ENCODE measurements at places on chromosomes 12 and 14.

DNA sequence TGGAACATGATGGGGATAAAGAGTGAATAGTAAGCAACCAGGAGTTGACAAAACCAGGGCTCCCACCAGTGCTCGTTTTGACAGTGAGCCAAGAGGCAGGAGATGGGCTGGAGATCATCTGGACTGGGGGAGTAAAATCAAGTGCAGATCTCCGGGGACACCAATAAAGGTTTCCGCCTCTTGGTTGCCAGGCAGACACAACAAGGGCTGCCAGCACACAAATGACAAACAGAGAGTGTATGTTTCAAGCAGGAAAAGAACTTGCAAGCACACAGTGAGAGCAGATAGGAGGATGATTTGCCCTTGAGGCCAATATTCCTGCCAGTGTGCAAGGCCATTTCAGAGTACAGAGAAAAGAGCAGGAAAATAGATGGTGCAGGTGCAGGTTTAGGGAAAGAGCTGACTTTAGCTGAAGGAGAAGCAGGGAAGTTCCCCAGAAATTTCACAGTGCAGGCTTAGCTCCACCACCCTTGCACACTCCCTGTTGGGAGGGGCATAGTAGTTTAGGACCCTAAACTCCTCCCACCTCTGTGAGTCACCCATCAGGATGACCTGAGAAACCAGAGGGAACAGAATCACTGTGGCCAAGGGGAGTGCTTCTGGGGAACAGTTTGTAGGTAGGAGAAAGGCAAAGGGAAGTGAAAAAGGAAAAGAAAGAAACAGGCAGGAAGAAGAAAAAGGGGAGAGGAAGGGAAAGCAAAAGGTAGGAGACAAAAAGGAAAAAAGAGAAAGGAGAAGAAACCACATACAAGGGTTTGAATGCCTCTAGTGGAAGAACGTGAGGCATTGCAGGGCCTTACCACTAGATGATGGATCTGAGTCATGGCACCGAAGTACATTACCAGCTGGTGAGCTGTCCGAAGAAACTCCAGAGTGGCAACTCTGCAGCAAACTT lies 404.4 kb downstream of the SLC6A15 start:
- DNase-seq, result no peak

- no peak for DNase-seq
Measured at GRCh38 chr12:1650260-1650977, 21.4 kb downstream of the WNT5B start.

DNA sequence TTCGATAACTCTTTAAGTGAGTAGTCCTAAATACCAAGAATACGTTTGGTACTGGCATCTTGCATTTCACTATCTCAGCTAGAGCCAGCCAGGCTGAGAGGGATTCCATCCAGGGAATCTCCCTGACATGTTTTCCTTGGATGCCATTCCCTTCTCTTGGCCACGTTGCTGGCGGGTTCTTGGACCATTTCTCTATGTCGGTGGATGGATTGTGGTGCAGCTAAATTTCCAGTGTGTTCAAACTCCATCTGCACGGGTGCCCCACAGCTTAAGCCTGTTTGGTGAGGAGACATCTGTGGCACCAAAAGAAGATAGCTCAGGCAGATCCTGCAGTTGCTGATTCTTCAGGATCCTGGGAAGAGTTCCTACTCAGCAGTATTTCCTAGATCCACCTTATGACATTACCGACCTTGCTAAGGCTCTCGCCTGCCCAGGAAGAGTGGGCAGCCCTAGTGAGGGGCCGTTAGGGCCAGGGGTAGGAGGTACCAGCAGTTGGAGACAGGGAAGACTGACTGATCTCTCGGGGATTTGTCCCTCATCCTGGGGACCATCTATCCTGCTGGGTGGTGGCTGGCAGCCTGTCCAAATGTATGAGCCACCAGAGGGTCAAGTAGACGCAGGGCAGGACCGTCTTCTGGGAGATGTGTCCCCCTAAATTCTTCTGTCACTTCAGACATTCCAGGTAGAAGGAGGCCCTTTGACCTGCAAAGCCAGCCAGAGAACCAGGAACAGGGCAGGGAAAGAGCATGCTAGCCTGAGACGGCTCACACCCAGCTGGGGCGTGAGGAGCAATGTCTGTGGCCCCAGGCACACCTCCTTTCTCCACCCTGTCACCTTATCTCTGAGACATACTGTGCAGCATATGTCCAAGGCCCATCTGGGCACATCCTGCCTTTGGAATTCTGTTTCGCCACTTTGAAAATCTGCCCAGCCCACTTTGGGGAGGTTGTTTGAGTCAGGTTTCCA lies 72.6 kb upstream of the CAPRIN2 start:
- no peak for DNase-seq

DNA sequence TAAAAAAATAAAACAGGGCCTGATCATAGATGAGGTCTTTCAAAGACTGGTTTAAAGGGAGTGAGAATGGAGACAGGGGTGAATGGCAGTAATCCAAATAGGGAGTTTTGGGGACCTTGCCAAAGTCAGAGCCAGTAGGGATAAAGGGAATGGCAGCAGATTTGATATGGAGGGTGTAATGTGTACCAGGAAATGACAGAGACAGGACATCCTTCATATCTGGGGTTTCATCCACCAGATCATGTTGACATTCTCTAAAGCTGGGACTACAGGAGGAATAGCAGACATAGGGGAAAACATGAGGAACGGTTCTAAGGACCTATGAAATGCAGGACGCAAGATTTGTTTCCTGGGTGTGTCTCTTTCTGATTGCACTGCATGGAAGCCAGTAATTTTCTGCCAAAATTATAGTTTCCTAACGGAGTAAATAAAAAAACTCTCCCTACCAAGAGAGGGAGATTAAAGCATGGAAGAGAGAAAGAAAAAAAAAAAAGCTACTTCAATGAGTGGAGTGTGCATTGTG lies 169.9 kb downstream of the PRKD1 start:
- no peak for DNase-seq

GRCh38 chr12:119204131-119204530 lies 25.4 kb downstream of the HSPB8 start:
- DNase-seq, result no peak

DNA sequence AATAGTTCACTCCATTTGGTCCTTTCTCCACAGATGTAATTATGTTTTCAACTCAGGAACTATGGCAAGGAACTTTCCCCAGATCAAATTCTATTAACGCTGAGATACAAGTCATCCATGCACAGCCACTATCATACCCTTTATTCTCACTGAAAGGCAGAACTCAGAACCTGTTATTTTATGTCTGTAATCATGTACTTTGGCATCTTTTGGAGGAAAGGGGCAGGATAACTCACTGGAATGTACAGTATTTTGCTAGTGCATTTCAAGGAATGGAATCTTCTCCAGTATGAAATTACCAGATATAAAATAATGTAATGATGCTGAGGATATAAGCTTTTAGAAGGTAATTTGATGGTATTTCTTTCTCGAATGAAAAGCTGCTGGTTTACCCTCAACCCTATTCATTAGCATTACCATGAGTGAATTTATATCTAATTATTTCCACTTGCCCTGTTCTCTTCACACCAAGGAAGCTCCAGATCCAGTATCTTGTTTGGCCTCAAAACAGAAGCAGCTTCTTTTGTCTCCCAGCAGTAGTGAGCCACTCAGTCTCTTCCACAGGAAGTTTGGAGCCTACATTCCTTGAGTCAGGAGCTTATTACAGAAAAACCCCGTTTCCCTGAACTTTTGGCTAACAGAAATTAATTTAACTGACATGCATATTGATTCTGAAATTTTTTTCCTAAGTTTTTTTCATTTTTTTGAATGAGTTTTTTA lies 10.0 kb upstream of the AMHR2 start:
- DNase-seq, result no peak

DNA sequence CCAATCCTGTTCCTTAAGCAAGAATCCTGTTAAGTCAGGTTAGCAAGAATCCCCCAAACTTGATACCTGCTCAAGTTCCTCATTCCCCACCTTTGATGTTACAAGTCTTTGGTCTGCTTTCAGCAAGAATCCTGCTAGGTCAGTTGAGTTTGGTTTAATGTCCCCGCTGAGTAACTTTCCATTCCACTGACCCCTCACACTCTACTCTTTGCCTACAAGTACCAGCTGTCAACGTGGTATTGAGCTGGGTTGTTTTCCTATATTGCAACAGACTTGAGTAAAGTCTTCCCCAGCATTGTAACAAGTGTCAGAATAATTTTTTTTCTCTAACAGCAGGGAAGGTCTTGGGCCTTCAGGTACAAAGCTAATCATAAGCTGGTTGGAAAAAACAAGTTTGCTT lies 6.3 kb downstream of the PPM1H start:
- DNase-seq, result no peak

DNA sequence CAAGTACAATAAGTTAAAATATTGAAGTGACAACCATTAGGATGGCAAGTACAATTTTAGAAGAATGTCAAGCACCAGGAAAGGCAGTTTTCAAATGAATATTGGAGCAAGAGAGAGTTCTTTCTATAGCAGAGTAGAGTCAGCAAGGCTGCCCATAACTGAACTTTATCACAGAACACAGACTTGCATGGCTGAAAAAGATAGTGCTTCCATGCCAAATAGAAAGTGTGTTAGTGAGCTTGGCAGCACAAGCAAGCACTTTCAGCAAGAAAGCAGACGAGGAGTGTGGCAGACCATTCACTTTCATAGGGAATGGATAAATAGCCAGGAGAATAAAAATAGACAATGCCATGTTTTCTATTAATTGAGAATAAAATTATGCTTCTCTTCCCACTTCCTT lies 647.0 kb upstream of the MGAT4C start:
- DNase-seq, result no peak

DNA sequence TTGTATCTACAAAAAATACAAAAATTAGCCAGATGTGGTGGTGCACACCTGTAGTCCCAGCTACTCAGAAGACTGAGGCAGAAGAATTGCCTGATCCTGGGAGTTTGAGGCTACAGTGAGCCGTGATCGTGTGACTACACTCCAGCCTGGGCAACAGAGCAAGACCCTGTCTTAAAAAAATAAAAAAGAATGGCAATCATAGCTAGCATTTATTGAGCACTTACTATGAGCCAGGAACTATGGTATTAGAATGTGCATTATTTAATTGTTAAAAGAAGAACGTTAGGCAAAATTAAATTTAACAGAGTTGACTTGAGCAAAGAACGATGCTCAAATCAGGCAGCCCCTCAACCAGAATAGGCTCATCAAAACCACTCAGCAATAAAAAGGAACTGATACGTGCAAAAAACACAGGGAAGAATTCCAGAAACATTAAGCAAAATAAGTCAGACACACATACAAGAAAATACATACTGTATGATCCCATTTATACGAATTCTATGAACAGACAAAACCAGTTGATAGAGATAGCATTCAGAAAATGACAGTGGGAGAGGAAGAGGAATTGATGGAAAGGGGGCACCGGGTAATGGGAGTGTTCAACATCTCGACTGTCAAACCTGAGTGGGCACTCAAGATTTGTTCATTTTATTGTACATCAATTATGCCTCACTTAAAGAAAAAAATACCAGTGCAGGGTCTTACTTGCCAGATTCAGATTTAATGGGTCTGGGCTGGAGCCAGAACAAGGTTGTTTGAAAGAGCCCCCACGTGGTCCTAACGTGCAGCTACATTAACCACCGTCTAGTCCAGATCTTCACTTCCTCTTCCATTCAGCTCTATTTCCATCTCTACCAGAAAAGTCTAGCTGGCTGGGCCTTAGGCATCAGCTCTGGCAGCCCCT lies 8.0 kb downstream of the SCNN1A start:
- no peak for DNase-seq

DNA sequence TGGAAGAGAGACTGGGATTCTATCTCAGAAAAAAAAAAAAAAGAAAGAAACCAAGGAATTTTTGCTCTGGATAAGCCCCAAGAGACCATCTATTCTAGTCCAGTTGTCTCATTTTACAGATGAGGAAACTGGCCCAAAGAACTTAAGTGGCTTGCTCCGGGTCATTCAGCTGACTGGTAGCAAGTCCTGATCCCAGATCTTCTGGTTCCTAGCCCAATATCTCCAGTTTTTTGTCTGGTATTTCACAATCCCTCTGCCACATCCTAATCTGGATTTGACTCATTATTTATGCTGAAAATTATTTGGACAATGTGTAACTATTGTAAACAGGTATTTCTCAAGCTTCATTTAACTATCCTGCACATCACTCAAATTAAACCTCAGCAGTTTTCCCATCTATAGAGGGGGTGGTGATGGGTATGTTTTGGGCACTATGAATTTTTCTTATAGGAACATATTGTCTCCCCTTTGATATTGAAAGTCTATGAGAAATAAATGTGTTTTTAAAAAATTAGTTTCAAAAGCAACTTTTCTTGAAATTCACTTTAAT lies 43.4 kb downstream of the PPP2R5E start:
- DNase-seq, result no peak

DNA sequence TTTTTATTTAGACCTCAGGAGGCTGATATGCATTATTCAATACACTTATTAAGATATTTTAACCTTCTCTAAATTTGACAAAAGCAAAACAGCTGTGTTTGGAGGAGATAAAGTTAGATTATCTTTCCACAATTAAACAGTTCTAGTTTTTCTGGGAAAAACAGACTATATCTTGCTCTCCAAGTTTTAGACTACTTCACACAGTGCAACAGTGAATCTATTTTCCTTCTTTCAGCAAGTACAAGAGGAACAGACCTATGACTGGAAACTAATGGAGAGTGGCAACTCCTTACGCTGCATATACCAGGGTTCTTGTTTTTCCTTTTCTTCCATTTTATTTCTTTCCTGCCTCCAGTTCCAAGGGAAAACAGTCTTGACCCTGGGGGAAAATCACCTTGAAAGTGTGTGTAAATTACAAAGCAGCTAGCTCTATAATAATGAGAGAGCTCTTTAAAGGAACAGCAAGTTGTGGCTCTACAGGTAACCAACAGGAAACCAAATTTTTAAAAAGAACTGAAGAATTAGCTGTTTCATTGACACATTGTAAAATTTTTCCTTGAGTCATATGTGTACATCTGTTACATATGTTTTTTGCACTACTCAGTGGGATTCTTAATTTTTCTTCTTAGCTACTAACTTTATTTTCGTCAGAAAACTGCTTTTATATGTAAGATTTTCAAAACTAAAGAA lies 27.4 kb downstream of the DNM1L start:
- DNase-seq, result no peak

DNA sequence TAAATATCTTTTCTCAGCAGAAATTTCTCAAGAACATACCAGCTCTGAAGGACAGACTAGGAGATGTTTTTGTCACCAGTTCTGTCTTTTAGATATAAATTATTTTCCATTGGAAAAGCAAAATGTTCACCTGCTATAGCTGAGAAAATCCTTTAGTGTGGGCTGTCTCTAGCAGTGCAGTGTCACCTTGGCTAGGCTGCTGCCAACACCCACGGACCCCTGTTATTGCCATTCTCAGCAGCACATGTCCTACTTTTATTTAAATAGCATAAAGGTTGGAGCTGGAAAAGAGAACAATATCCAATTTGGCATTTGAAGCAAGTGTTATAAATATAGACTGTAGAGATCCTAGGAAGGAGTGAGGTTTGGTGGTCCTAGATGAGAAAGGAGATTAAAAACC lies 156.4 kb downstream of the TPH2 start:
- no peak for DNase-seq

- DNase-seq, result no peak
Measured at GRCh38 chr14:77582511-77582910, 33.9 kb downstream of the SPTLC2 start.

GRCh38 chr12:112191840-112192321 lies 66.5 kb downstream of the TRAFD1 start:
- no peak for DNase-seq

- no peak for DNase-seq
Measured at GRCh38 chr12:10068644-10069043, 30.1 kb downstream of the CLEC1A start.

Data from brain pericyte (primary cell).